ENCODE measurements at places on chromosomes 11 and 22.

GRCh38 chr11:119509969-119510401 is 87.0 kb upstream of the THY1 start:
- DNase-seq, result peak; percentile 42

- no peak for DNase-seq
These were observed 64.9 kb upstream of the BIRC3 start for GRCh38 chr11:102252339-102252891.

DNA sequence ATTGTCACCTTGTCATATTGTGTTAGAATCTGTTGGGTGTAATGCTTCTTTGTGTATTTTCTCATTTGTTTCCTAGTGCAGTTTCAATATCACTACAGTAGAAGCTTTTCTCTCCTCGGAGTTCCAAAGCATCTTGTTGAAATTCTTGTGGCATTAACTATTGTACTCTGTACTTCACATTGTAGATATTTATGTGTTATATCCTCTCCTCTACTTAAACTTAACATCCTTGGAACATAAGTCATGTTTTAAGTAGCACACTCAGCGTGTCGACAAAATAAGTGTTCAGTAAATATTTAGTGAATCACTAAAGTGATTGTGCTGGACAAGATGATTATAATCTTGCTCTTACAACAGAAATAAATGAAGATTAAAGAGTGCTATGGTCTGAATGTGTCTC is 201.7 kb downstream of the ARHGAP42 start:
- no peak for DNase-seq

- no peak for DNase-seq
These were observed 37.2 kb downstream of the ELFN2 start for GRCh38 chr22:37390075-37390474.

DNA sequence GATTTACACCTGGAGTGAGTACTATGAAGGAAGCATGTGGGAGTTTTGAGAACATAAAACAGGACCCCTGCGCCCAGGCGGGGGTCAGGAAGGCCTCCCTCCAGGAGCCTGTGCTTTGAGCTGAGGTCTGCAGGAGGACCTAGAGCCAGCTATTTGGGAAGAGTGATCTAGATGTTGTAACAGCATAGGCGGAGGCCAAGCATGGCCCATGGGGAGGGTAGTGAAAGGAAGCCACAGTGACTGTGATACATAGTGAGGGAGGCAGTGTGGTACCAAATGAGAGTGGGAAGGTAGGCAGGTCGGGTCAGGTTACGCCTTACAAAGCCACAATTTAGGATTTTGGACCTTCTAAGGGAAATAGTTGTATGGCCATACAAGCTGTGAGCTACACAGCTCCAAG is 147.5 kb downstream of the PARVA start:
- DNase-seq, result no peak

- no peak for DNase-seq
These were observed 34.0 kb upstream of the SMIM38 start for GRCh38 chr11:69121621-69122325.

- DNase-seq, result no peak
These were observed 17.1 kb downstream of the MIAT start for GRCh38 chr22:26674211-26675190.

GRCh38 chr11:89175796-89176195 is 1.9 kb upstream of the TYR start:
- no peak for DNase-seq

DNA sequence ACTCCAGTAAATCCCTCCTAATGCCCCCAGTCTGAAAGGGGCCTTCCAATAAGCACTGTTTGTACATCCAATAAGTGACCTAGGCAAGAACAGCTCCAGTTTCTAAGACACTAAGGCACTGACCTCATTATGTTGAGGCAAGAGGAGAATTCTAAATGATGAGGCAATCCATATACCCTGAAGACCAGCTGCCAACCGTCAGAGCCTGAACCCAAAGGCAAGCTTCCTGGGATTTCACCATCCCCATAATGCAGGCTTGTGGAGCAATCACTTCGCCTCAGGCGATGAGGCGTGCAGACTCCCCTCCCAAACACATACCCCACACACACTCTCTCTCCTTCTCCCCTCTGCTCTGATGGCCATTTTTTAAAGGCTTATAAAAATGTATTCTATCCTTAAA is 49.5 kb downstream of the LGR4 start:
- no peak for DNase-seq

DNA sequence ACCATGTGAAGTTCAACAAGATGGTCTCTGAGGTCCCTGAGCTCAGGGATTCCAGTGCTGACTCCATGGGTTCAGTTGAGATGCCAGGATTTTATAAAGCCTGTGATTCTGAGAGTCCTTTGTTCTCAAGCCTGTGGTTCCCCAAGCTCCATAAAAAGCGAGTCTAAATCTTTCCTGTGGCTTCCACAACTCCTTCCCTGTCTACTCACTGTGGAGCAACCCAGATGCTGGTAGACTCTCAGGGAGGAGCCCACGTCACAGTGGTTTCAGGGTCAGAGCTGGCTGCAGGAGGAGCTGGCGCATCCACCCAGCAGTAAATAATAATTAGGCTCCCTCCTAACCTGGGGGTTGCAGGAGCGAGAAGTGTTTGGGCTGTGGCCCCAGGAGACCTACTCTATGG is 2.0 kb upstream of the RELT start:
- DNase-seq, result no peak

- no peak for DNase-seq
These were observed 200.5 kb upstream of the LRRC4C start for GRCh38 chr11:41659985-41660384.

- DNase-seq, result no peak
These were observed 208.3 kb downstream of the NAV2 start for GRCh38 chr11:19920982-19921381.

DNA sequence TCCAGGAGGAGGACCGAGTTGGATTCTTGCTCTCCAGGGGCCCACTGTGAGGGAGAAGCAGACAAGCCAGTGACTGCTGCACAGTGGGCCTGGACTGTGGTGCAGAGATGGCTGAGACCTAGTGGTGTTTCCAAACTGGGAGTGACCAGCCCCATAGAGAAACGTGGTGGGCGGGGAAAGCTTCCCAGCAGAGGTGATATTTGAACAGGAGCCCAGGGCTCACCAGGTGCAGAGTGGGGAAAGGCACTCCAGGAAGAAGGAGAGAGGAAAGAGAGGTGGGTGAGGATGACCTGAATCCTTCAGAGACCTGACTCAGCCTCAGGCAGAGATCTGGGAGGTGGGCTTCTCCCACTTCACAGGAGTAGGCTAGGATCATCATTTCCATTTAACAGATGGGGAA is 52.1 kb upstream of the RASD2 start:
- DNase-seq, result no peak

DNA sequence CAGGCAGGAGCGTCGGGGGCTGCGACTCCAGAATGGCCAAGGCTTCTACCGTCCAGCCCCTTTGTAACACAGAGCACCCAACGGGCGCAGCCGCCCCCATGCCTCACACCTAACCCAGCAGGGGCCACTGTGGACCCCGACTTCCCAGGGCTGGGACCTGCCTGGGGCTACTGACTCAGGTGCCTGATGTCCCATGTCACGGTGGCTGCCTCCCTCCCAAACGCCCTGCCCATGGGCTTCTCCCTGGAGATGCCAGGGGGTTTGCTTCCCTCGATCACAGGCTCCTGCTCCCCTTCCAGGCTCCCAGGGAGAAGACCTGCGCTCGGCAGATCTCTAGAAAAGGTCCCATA is 84.0 kb downstream of the MYEOV start:
- DNase-seq, result no peak

DNA sequence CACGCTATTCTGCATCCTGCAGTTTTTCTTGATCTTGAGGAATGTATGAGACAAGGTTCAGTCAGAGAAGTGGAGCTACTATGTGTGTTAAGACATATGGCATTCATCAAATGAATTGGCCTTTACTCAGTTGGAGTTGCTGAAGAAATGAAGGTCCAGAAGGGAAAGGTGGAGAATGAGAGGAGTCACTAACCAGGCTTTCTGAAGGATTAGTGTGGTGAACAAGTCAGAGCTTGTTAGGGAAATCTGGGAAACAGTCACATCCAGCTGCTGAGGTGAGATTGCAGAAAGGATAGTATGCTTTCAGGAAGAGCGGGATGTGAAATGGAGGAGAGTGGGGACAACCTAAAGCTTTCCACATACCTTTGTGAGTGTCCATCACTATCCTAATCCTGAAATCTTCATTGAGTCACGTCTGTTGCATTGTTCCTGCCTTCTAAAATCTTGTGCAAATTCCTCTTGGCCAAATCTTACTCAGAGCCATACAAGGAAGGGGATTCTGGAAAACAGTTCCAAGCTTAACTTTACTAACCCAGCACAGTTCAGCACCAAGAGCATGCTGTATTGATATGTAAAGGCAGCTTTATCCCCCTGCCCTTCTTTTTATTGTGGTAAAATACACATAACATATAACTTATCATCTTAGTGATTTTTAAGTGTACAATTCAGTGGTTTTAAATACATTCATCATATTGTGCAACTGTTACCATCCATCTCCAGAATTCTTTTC is 11.4 kb upstream of the PITPNB start:
- DNase-seq, result no peak

GRCh38 chr22:40385036-40385782 is 14.8 kb downstream of the SGSM3 start:
- DNase-seq, result no peak

DNA sequence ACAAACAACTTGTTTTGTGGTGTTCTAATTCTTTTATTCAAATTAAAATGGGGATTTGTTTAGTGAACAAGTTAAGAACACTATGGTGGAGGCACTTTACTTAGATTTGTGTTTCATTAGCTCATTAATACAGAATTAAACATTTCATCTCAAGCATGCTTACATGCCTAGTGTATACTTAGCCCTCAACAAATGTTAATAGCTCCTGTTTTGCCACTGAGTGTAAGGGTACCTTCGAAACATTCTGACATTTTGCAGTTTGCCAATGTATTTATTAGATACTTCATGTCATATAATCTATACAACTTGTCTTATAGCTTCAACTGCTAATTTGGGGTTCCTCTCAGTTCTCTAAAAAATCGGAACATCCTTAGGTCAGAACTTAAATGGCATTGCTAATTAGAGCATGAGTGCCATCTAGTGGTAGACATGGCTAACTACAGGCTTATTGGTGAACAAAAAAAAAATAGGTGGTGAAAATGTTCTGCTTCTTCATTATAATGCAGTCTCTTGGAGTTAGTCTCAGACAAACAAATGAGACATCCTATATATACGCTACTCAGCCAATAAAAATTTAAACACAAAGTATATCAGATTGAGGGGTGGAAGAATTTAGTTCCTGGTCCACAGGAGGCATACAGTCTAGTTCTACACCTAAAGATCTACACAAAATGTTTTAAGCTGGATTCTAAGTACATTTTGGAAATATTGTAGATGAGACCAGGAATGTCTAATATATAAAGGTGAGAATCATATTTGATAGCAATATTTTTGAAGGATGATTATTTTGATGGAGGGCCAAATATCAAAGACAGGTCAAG is 4.9 kb upstream of the CNTN5 start:
- DNase-seq, result peak; percentile 1

All from A549 (cell line).